ENCODE measurements at places on chromosomes 5 and 9.

DNA sequence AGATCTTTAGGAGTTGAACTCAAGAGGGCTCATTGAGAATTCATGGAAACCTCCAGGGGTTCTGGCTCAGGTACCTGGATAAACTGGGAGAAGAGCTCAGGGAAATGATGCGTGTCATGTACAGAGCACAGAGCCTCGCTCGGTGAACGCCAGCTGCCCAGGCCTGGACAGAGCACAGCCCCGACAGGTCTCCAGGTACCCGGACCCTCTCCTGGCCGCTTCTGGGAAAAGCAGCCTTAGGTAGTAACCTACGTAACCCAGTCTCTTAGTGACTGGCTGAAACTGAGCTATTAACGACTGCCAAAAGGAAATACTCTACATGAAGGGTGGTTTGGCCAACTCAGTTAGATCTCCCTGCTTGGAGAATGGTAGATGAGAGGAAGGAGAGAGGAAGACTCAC lies 157.4 kb downstream of the TTLL11 start:
- DNase-seq = no peak

- no peak for DNase-seq
Measured at GRCh38 chr5:76679231-76679630, 36.7 kb upstream of the F2R start.

DNA sequence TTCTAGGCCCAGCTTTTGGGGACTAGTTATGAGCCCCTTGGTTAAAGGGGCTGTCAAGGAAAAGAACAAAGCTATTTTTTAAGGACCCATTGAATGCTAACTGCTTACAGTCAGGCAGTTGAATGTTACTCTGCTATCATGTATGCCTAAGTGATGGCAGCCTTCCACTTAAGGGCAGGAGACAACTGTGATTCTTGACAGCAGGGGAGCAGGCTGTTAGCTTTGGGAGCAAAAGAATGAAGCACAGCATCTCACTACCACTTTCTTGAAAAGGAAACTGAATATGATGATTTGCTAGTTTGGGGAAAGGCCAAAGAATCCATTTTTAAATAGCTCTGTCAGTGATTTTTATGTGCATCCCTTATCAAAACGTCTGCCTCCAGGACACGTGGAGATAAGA lies 221.6 kb downstream of the SH3GL2 start:
- DNase-seq = no peak

DNA sequence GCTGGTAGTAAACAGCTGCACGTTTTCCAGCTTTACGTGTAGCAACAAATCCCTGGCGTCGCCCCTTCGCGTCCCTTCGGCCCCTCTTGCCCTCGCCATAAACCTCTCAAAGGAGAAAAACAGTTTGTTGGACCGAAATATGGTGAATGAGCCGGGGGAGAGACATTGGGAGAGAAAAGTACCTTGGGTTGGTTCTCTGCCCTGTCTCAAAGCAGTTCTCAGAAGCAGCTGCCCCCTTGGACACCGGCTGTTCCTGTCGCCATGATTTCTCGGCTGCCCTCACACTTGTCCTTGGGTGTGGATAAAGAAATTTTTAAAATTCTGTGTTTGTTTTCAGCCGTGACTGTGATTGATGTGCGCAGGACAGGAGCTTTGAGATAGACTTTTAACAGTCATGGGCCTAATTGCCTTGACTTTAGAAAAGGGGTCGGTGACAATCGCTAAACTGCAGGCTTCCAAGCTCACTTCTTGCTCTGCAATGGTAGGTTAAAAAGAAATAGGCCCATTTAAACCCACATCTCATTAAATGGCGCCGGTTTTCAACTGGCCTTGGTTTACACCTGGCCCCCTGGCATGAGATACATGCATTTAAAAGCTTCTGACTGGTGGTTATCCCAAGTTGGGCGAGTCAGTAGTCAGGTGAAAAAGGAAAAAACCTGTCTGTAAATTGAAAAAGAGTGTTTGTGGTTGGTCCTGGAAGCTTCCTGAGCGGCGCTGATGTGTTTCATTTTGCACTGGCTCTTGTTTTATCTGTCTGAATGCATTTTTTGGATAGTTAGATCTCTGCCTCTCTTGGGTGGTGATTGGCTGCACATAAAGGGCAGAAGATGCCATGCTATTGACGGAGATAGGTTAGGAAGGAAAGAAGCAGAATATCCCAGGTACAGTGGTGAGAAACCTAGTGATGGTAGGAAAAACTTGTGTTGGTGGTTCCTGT lies 983 bp downstream of the RCL1 start:
- DNase-seq = no peak

DNA sequence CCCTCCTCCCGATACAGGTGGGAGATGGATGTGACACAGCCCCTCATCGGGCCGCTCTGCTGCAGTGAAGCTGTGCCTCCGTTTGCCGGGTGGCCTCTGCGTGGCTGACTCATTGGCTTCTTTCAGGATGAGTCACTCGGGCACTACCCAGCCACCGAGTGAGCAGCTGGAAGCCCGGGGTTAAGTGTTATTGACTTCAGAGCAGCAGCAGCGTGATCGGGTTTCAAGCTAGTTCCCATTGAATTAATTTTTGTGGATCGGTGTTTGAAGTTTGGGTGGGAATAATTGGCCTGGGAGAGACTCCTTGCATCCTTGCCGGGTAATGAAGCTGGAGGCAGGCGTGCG lies 266.4 kb upstream of the IRX4 start:
- DNase-seq = no peak

GRCh38 chr5:146107901-146108300 lies 2.5 kb upstream of the PLAC8L1 start:
- no peak for DNase-seq

- no peak for DNase-seq
Measured at GRCh38 chr5:104643320-104643719, 1080.7 kb upstream of the NUDT12 start.

- DNase-seq = no peak
Measured at GRCh38 chr5:174310706-174311105, 265.2 kb downstream of the NSG2 start.

GRCh38 chr5:150447188-150447587 lies 2.4 kb downstream of the RPS14 start:
- no peak for DNase-seq

DNA sequence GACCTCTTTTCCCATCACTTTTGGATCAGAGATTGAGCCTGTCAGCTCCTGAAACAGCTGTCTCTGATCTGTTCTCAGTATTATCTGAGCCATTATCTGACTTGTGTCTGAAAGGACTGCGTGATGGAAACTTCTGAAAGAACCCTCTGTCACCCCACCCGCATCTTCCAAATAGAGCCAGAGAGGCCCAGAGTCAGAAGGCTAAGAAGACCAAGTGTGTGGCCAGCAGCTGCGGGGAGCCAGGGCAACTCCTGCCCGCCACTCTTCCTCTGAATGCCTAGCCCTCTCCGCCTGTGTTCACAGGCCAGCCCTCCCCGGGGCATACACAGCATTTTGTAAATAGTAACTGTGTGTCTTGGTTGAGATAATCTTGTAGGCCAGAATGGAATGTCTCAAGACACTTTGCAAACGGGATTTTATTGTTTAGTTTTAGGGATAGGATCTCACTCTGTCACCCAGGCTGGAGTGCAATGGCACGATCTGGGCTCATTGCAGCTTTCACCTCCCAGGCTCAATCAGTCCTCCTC lies 92.7 kb downstream of the AOPEP start:
- no peak for DNase-seq

- DNase-seq = no peak
Measured at GRCh38 chr9:94014920-94015319, 59.8 kb upstream of the BARX1 start.

DNA sequence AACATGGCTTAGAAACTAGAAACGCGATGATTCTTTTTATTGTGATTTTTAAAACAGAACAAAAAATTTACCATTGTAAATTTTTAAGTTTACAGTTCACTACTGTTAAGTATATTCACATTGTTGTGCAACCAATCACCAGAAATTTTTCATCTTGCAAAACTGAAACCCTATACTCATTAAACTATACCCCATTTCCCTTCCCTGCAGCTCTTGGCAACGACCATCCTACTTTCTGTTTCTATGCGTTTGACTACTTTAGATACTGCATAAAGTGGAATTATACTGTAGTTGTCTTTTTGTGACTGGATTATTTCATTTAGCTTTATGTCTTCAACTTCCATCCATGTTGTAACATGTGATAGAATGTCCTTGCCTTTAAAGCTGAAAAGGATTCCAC lies 52.5 kb downstream of the SPOCK1 start:
- no peak for DNase-seq

DNA sequence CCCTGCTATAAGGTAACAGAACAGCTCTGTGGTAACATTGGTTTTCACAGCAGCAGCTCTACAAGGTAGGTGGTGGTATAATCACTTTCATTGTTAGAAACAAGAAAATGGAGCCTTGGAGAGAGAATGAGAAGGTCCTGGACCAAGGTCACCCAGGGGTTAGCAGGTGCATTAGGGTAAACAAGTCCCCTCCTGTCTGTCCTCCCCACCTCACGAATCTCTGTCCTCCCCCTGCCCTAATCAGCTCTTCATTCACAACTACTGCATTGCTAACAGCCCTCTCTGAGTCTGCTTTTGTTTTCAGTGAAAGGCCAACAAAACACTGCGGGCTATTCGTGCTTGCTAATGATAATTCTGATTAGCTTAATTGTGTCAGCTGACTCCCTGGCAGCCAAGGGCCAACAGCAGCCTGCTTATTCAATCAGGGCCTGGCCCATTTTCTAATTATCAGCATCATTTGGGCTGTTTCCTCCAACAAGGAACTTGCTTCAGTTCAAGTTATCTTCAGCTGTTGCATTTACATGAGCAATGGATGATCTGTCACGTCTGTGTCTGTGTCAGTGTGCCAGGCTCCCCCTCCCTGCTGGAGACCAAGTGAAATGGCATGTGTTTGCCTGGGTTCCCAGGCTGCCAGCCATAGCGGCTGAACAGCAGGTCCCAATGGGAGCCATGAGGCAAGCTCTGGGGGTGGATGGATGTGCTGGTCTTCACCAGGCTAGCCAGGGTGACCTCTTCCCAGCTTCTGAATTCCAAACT lies 56.7 kb upstream of the EQTN start:
- peak; percentile 15 for DNase-seq

DNA sequence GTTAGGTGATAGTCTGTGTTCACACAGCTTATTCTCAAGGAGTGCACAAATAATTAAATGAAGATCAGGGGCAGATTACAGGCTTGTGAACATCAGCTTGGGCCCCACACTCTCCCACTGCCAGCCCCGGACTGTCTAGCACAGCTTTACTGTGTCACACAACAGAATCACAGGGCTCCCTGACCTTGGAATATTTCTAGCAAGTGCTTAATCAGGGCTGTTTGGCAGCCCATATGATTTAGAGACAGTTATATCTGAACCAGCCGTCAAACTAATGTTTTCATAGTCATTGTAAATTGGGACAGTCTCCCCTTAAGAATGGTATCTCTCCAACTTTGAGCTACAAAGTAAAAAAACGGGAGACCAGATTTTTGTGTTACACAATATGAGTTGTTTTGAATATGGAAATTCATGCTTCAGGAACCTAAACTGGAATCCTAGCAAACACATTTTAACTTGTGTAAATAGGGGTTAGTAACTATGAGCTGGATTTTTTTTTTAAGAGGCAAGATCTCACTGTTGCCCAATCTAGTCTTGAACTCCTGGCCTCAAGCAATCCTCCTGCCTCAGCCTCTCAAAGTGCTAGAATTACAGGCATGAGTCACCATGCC lies 517.6 kb downstream of the BNC2 start:
- no peak for DNase-seq

DNA sequence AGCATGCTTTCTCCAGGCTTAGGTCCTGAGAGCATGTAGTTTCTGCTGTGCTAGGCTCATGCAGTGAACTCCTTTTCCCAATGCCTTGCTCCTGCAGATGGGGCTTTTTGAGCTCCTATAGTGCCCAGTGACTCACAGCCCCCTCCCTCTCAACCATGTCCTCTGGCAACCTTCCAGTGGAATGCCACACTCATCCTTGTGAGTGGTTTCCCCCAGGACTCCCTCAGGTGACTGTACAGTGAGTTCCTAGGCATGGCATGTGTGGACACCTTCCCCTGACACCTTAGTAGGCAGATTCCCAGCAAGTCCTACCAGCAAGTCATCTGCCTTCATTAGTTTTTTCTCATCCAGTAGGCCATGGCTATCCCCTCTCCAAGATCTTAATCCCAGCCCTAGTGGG lies 72.4 kb upstream of the CXCL14 start:
- no peak for DNase-seq

- DNase-seq = peak; percentile 14
Measured at GRCh38 chr9:20604562-20604961, 17.7 kb downstream of the MLLT3 start.

DNA sequence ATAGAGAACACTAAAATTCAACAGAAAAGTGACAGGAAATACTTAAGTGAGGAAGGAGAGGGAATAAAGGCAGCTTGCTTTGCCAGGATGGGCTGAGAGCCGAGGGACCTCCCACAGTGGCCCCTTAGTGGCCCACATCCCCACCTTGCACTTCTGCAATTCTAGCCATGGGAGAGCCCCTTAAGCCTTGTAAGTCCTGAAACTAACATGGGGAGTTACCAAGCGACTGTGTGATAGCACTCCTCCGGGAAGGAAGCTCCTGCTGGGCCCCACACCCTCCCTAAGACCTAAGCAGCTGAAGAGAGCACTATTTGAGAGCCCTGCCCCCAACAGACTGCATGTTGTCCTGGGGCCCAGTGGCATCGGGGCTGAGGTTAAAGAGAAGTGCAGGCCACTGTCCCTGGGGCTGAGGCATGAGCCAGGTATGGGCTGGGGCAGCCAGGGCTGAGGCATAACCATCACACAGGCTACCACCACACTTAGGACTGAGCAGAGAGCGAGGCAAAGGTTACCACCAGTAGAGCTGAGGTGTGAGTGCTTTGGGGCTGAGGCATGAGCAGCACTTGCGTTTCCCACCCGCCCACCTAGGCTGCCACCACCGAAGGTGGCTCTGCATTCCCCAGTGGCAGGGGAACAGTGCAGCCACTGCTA lies 301.8 kb upstream of the TRPC7 start:
- DNase-seq = no peak

DNA sequence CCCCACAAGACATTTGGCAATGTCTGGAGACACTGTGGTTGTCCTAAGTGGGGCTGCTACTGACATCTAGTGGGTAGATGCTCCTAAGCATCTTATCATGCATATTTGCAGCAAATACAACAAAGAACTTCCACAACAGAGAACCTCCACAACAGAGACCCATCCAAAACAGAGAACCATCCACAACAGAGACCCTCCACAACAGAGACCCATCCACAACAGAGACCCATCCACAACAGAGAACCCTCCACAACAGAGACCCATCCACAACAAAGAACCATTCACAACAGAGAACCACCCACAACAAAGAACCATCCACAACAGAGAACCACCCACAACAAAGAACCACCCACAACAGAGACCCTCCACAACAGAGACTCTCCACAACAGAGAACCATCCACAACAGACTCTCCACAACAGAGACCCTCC lies 32.8 kb downstream of the ARPC5L start:
- DNase-seq = peak; percentile 64

DNA sequence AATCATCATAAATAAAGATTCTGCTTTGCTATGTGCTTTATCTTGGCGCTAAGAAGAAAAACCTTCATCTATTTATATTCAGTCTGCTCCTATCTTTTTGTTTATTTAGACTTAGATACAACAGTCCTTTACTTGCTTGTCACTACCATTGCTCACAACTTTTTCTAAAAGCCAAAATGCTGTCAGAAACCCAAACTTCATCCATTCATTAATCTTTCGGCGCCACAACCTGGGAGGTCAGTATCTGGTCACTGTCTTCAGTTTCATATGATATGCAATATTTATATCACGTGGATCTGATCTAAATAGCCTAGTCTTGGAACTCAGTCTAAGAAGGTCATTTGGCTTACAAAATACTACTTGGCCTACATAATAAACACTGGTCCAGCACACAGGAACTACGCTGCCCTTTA lies 159.3 kb upstream of the TARS1 start:
- no peak for DNase-seq

- DNase-seq = no peak
Measured at GRCh38 chr5:106691701-106692100, 979.0 kb downstream of the EFNA5 start.

GRCh38 chr5:438481-438981 lies 4.4 kb upstream of the EXOC3 start:
- DNase-seq = no peak
